Effector CD8-positive, alpha-beta T cell (primary cell): ENCODE measurements at places on chromosomes 5 and 9.

DNA sequence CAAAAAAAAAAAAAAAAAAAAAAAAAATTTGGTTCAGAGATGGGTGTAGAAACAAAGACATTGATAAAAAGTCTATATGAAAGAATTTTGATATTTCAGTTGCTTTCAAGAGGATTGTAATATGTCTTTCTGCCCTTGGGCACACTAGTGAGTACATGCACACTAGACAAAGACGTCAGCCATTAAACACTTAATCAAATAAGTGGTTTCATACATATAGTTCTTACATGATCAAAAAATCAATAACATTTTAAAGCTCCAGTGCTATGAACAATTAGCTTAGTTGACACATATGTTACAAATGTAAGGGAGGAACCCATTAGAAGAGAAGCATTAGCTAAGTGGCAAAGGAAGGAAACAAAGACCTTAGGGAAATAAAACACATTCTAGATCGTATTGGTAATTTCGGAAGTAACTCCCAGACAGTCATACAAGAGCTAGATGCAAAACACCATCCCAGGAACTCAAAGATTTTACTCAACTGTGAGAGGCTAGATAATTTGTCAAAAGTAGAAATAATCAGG is 84.5 kb upstream of the MAN2A1 start:
- DNase-seq: no peak

GRCh38 chr5:38948501-38948900 is 102.7 kb downstream of the OSMR start:
- no peak for DNase-seq

DNA sequence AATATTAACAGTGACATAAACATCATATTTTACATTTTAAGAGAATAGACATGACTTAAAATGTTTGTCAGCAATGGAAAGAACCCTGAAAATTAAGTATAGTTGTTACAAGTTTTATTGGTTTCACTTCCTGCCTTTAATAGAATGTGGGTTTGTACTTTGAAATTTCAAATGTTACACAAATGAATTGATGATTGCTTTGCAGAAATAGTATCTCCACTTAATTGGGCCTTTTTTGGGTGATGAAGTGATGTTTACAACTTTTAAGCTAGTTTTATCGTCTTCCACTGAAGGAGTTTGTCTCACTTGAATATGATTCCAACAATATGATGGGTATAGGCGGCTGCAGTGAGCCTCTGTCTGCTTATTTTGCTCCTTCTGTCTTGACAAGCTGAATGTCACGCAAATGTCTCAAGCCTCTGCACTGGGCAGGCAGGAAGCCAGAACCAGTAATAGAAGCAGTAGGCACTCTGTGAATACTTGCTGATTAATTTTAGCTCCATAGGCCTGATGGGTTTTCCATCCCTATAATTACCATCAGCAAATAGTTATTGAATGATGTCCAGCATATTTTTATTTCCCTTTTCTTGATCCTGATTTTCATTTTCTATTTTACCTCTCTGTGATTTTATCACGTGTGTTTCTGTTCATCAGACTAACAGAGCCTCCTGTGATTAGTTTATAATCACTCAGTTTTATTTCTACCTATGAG is 10.6 kb upstream of the NR3C1 start:
- no peak for DNase-seq

- DNase-seq: no peak
Observed at GRCh38 chr5:14829396-14829795, 42.2 kb downstream of the ANKH start.

DNA sequence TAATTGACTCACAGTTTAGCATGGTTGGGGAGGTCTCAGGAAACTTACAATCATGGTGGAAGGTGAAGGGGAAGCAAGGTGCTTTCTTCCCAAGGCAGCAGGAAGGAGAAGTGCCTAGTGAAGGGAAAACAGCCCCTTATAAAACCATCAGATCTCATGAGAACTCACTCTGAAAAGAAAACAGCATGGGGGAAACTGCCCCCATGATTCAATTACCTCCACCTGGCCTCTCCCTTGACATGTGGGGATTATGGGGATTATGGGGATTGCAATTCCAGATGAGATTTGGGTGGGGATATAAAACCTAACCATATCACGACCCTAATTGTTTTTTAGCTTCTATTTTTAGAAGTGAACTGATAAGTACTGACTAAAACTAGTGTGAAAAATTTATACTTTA is 1377.5 kb upstream of the DMAC1 start:
- DNase-seq: no peak
